Testis (tissue), 5 donors: ENCODE measurements at places on chromosomes 3 and 15. TPM values are rescaled to one million over a fixed set of nuclear protein-coding genes. Genes with fewer than 3 reads are reported as not detected.

- H3K4me3 ChIP-seq, result no peak overlapping the region
- H3K36me3 ChIP-seq, result no peaks in the 10 kb centered on the region
- no peak for DNase-seq
- H3K27me3 ChIP-seq, result no peaks in the 10 kb centered on the region
- no peak overlapping the region for H3K27ac ChIP-seq
- H3K4me1 ChIP-seq, result no peaks in the 10 kb centered on the region
These were observed 115.4 kb downstream of the CLSTN2 start for GRCh38 chr3:140050396-140050795.

- H3K27me3 ChIP-seq, result no peaks in the 10 kb centered on the region
- DNase-seq, result no peak
- no peak overlapping the region for H3K27ac ChIP-seq
- no peaks in the 10 kb centered on the region for H3K4me1 ChIP-seq
- no peaks in the 10 kb centered on the region for H3K36me3 ChIP-seq
These were observed 46.8 kb downstream of the OR5H15 start for GRCh38 chr3:98213276-98213675.

C3orf18 gene
- 21.0 TPM for total RNA-seq

DNA sequence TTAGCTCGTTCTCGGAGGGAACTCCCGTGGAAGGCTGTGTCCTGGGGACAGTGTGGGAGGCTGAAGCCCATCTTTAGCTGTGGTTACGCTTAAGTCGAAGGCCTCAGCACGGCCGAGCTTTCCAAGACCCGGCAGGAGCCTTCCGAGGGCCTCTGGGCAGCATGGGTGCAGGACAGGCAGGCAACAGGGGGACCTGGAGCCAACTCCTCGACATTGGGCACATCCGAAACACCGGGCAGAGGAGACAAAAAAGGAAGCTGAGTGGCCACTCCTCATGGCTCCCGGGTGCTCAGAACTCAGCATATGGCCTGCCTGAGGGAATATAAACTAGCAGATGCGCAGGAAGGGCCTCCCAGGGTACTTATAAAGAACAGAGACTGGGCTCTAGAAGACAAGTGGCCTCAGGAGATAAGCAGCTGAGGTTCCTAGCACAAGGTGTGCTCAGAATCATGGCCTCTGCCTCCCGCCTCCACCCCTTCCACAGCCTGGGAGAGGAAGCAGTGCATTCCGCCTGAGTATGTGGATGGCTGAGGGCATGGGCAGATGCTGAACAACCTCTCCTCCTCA is 34.1 kb downstream of the ABTB1 start:
- no peak for DNase-seq
- no peak overlapping the region for H3K4me3 ChIP-seq

DNA sequence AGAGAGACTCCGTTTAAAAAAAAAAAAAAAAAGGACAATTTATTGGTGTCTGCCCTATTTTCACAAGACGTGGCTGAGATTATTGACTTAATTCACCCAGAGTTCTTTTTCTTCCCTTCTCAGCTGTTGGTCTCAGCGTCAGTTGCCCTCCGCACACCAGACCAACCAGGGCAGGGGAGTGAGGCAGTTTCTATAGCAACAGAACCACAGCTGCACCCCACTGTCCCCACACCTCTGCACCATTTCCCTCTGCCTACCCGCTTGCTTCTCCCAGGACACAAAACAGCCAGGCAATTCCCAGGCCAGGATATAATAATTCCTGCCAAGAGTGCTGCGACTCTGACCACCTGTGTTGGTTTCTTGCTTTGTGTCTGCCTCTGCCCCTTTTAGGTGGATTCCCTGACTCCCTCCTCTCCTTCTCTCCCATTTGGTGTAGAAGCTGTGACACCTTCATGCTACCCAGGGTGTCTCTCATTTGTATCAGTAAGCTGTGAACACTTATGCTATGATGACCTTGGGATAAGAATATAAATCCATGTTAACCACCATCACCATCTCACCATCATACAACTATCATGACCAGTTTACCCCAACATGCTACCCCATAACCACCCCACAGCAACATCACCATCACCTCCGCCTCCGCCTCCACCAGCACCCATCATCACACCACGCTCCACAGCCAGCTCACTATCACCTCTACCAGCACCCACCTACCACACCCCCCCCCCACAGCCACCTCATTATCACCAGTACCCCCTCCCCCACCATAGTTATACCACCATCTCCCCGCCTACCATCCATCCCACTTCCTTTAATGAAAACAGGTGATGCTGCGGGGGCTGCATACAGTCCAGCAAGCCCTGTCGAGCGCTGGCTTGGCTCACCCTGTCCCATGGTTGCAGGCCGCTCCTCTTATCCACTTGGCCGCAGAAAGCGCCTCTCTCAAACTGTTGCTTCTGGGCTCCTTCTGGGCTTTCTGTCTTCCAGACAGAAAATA is 589 bp downstream of the EPB42 start:
- no peak for DNase-seq
- H3K36me3 ChIP-seq, result no peaks in the 10 kb centered on the region

DNA sequence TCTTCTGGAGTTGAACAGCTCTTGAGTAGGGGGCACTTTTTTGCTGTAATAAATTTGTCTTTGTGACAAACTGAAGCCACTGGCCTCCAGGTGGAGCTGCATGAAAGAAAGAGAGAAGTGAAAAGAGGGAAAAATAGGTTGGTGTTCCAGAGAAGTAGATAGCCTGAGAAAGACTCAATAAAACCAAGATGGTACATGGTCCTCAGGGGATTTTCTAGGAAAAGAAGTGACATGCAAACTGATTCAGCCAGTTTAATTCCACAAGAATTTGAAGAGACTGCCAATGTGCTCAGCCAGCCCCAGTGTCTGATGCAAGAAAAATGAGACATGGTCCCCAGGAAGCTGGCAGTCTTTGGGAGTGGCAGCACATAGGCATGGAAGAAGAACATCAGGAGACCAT is 152.7 kb downstream of the CD47 start:
- H3K4me3 ChIP-seq, result no peak overlapping the region
- no peaks in the 10 kb centered on the region for H3K27me3 ChIP-seq
- H3K36me3 ChIP-seq, result no peaks in the 10 kb centered on the region
- no peaks in the 10 kb centered on the region for H3K4me1 ChIP-seq

- no peaks in the 10 kb centered on the region for H3K36me3 ChIP-seq
- H3K4me1 ChIP-seq, result no peaks in the 10 kb centered on the region
- H3K4me3 ChIP-seq, result no peak overlapping the region
- no peaks in the 10 kb centered on the region for H3K27me3 ChIP-seq
- no peak for DNase-seq
These were observed 127.0 kb downstream of the STAG1 start for GRCh38 chr3:136624894-136625815.

DNA sequence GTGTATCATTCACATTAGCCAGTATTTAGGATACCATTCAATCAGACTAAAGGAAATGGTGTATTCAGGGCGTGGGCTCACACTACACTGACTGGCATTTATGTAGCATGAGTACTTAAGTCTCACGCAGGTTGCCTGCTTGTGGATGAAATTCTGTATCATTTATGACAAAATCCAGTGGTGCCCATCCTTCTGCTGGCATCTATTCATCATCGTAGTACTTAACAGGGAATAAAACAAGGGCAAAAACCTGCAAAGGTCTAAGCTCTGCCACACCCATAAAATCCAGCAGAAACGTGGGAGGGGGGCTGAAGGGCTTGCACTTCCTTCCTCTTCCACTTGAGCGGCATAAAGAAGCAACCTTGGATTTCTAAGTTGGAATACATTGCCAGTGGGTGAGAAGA is 2.7 kb downstream of the GAP43 start:
- no peaks in the 10 kb centered on the region for H3K36me3 ChIP-seq
- H3K4me3 ChIP-seq, result no peak overlapping the region
- no peaks in the 10 kb centered on the region for H3K27me3 ChIP-seq
- DNase-seq, result no peak
- H3K27ac ChIP-seq, result no peak overlapping the region

GRCh38 chr3:185528532-185528931 is 23.9 kb downstream of the LIPH start:
- H3K36me3 ChIP-seq, result no peaks in the 10 kb centered on the region
- no peak overlapping the region for H3K27ac ChIP-seq
- no peak for DNase-seq
- no peak overlapping the region for H3K4me3 ChIP-seq
- H3K27me3 ChIP-seq, result no peaks in the 10 kb centered on the region
